ENCODE measurements at places on chromosomes 3 and 15. TPM values are rescaled to one million over a fixed set of nuclear protein-coding genes. Genes with fewer than 3 reads are reported as not detected.

Gene NANOGP8
- not detected for total RNA-seq

Gene EPHA3
- 5.0 TPM for total RNA-seq

Gene CD200
- total RNA-seq, result 11.1 TPM

Gene NPAP1
- not detected for total RNA-seq

Gene COL6A5
- 0.05 TPM for total RNA-seq

DNA sequence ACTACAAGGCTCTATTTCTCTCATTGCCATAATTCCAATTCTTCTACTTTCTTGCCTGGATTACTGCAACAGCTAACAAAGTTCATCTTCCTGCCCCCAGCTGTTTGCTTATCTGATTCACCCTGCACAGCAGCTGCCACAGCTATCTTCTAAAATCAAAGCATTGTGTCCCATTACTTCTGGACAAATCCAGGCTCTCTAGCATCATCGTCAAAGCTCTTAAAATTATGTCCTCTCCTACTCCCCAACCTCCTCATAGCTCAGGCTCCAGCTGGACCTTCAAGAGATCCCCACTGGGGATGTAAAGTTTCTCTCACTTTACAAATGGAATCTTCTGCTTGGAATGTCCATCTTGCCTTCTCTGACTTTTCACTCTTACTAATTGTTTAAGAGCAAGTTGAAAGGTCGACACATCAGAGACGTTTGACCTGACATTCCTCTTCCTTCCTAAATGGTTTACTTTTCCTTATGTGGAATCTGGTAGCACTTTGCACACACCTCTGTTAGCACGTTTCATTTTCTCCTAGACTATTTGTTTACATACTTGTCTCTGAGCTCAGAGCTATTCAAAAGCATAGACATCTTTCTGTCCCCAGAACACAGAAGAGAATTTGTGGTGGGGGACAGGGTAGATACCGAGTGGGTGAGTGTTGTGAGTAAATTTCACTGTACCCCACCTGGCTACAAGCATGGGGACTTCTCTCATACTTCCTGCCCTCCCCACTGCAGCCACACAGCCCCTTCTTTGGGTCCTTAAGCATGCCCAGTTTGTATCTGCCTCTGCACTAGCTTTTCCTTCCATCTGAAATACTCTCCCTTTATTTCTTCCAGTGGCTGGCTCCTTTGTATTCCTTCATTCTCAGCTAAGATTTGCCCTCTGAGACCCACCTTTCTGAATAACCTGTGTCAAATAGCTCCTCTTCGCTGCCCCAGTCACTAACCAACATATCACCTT lies 77.9 kb downstream of the SERPINI1 start:
- H3K27ac ChIP-seq, result no peak overlapping the region
- no peak for DNase-seq
- H3K36me3 ChIP-seq, result no peaks in the 10 kb centered on the region
- peaks cover 9% of the 10 kb centered on the region for H3K4me1 ChIP-seq

DNA sequence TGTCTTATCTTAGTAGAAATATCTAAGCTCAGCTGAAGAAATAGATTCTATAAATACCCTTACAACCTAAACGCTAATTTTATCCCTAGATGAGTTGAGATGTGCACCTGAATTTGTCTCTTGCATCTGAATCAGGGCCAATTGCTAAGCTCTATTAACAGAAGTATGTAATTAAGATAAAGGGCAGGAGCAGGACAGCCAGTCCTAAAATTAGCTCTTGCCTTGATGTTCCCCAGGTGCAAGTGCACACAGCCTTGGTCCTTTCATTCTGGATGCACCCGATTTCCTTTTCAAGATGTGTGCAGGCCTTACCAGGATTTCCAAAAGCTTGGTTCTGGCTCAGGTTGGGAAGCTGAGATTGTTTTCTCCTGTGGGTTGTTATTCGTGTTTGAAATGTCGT lies 52.4 kb downstream of the MAGI1 start:
- no peak overlapping the region for H3K4me3 ChIP-seq
- no peak for DNase-seq
- no peaks in the 10 kb centered on the region for H3K27me3 ChIP-seq
- H3K36me3 ChIP-seq, result no peaks in the 10 kb centered on the region
- no peaks in the 10 kb centered on the region for H3K4me1 ChIP-seq
- no peak overlapping the region for H3K27ac ChIP-seq

- no peaks in the 10 kb centered on the region for H3K36me3 ChIP-seq
- H3K4me3 ChIP-seq, result no peak overlapping the region
- DNase-seq, result peak; percentile 90
- peaks cover 12% of the 10 kb centered on the region for H3K4me1 ChIP-seq
- H3K27me3 ChIP-seq, result no peaks in the 10 kb centered on the region
Observed at GRCh38 chr3:59127071-59127470, 77.2 kb upstream of the CFAP20DC start.

DNA sequence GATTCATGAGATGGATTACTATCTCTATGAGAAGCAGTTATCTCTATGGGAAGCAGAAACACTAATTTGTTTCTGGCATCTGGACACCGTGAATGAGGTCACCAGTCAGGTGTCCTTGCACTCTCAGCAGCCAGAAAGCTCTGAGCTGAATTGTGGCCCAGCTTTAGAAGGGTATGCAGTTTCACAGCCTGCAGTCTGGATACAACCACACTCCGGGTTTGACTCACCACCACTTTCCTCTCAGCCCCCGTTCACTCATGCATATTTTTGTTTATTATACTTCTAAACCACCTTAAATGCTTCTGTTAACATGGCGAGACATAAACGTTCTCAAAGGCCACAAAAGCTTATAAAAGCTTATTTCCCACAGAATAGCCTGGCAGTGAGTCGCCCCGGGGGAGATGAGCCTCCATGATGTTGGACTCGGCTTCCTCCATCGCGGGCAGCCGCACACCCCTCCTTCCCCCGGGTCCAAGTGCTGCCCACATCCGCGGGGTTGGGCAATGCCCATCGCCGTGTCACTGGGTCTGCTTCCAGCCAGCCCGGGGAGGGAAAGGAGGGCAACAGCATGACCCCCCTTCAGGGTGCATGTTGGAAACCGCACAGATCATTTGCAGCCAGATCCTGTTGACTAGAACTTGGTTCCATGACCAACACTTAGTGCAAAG lies 16.8 kb upstream of the SLC41A3 start:
- H3K27ac ChIP-seq, result no peak overlapping the region
- no peaks in the 10 kb centered on the region for H3K4me1 ChIP-seq
- H3K4me3 ChIP-seq, result no peak overlapping the region
- no peaks in the 10 kb centered on the region for H3K27me3 ChIP-seq
- H3K36me3 ChIP-seq, result no peaks in the 10 kb centered on the region

GRCh38 chr3:19147905-19148767 lies at the start of gene KCNH8:
TSS of gene KCNH8 (plus strand) at chr3:19148510. CDS start at chr3:19148720, 210 bp downstream.
- DNase-seq, result no peak
- H3K27me3 ChIP-seq, result peaks cover 18% of the 10 kb centered on the region
- H3K36me3 ChIP-seq, result no peaks in the 10 kb centered on the region
- peak within 1 kb of the TSS; percentile 74 for H3K4me3 ChIP-seq
- no peak within 1 kb of the TSS for H3K27ac ChIP-seq
- peaks cover 4% of the 10 kb centered on the region for H3K4me1 ChIP-seq

GRCh38 chr15:97955529-97955928 lies 5.0 kb upstream of the ARRDC4 start:
- H3K4me3 ChIP-seq, result no peak overlapping the region
- no peaks in the 10 kb centered on the region for H3K4me1 ChIP-seq
- H3K27ac ChIP-seq, result no peak overlapping the region
- no peak for DNase-seq
- no peaks in the 10 kb centered on the region for H3K36me3 ChIP-seq
- no peaks in the 10 kb centered on the region for H3K27me3 ChIP-seq

DNA sequence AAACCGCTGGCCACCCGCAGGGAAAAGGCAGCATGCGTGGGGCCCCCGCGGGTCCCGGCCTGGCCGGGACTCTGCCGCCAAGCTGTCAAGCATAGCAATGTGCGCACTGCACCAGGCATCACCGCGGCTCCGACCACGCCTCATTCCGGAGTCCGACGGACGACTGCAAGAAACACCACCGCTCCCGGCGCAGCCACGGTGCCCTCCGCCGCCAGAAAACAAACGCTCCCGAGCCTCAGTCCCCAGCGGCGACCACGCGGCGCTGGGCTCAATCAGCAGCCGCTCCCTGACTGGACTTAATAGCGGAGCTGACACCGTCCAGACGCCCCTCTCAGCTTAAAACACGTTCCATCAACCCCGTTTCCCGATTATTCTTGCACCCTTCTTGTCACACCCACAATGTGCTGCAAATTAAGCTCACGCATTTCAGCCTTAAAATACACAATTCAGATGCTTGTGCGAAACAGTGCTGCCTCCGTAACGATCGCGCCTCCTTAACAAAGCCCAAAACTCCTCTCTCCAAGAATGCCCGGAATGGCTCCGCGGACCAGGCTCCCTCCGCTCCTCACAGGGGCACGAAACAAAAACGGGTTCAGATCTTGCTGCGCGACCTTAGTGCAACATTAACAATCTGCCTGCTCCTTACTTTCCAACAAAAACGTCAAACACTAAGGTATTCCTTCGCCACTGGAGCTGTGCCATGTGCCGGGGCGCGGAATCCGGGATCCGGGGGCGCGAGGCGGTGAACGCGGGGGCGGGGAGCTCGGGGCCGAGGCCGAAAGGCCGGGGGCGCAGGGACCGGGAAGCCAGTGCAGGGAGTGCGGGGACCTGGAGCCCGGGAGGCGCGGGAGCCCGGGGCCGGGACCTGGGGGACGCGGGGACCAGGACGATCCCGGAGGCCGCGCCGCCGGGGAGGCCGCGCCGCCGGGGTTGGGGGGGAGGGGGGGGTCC lies 655 bp downstream of the CYFIP1 start:
- peak overlapping the region; percentile 92 for H3K4me3 ChIP-seq
- H3K27ac ChIP-seq, result peak overlapping the region; percentile 71
- peak; percentile 40 for DNase-seq
- no peaks in the 10 kb centered on the region for H3K36me3 ChIP-seq
- peaks cover 12% of the 10 kb centered on the region for H3K4me1 ChIP-seq
- no peaks in the 10 kb centered on the region for H3K27me3 ChIP-seq

- no peak overlapping the region for H3K27ac ChIP-seq
- no peaks in the 10 kb centered on the region for H3K36me3 ChIP-seq
- no peak overlapping the region for H3K4me3 ChIP-seq
- no peak for DNase-seq
- peaks cover 6% of the 10 kb centered on the region for H3K4me1 ChIP-seq
Observed at GRCh38 chr3:50150863-50151686, 4.0 kb upstream of the SEMA3F start.

DNA sequence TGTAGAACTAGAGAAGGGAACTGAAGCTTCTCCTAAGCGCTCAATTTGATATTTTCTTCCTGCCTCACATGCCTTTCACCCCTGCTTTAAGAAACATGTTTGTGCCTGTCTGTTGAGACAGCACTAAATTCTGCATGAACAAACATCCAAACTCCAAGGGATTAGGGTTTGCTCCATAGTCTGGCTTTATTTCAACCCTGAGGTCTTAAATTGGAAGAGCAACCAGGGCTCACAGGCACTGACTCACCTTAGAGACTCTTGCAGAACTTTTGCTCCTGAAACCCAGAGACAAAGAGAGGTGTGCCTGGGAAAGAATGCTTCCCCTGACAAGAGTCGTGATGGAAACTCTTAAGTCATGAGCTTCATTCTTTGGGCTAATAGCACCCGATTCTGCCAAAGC lies 393.9 kb upstream of the MCTP2 start:
- no peak overlapping the region for H3K27ac ChIP-seq
- H3K36me3 ChIP-seq, result no peaks in the 10 kb centered on the region

- peak overlapping the region; percentile 98 for H3K4me3 ChIP-seq
- DNase-seq, result peak; percentile 13
- H3K4me1 ChIP-seq, result peaks cover 30% of the 10 kb centered on the region
- H3K27ac ChIP-seq, result peak overlapping the region; percentile 95
Observed at GRCh38 chr3:14177580-14178246, 688 bp downstream of the XPC start.

GRCh38 chr3:149271669-149272068 lies 50.0 kb upstream of the CP start:
- no peak overlapping the region for H3K27ac ChIP-seq
- H3K36me3 ChIP-seq, result no peaks in the 10 kb centered on the region
- H3K27me3 ChIP-seq, result no peaks in the 10 kb centered on the region
- H3K4me1 ChIP-seq, result no peaks in the 10 kb centered on the region
- H3K4me3 ChIP-seq, result no peak overlapping the region

DNA sequence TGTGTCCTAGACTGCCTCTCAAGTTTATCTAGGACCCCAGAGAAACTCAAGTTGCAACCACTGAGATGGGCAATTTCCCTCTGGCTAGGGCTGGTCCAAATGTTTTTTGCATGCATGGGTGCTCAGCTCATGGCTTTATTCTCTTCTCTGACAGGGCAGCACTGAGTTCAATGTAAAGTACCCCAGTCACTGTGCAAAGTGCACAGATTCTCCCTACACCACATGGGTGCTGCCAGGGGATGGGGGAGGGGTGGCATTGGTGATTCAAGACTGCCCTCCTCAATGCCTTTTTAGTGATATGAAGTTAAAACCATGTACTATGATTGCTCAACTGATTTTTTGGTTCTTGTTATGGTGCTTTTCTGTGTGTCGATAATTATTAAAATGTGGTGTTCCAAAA lies 14.8 kb upstream of the RAD51 start:
- DNase-seq, result no peak
- H3K27me3 ChIP-seq, result no peaks in the 10 kb centered on the region
- H3K4me1 ChIP-seq, result no peaks in the 10 kb centered on the region

DNA sequence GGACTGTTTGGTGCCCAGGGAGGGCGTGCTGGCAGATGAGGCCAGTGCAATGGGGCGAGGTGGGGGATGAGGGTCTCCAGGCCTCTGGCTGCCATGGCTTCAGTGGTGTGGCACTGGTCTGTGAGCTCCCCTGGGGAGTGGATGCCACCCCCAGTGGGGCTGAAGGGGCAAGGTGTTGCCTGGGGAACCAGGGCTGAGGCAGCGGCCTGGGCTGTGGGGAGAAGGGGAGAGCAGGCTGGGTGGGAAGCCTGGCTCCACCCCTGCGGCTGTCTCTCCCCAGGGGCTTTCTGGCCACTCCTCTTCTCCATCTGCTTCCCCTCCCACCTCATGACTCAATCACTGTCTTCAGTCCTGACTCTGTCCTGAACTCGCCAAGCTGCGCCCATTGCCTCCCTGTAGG lies 88.4 kb upstream of the TLE3 start:
- DNase-seq, result no peak
- H3K27me3 ChIP-seq, result peaks cover 24% of the 10 kb centered on the region
- H3K4me3 ChIP-seq, result no peak overlapping the region
- peaks cover under 1% of the 10 kb centered on the region for H3K4me1 ChIP-seq
- no peak overlapping the region for H3K27ac ChIP-seq

DNA sequence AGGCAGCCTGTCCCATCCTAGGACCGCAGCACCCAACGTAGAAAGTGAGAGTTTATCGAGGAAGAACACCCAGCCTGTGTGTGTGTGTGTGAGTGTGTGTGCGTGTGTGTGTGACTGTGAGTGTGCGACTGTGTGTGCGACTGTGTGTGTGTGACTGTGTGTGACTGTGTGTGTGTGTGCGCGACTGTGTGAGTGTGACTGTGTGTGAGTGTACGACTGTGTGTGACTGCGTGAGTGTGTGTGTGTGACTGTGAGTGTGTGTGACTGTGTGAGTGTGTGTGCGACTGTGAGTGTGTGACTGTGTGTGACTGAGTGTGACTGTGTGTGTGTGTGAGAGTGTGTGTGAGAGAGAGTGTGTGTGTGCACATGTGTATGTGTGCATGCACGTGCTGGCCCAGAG lies 15.1 kb upstream of the DLL4 start:
- no peak overlapping the region for H3K4me3 ChIP-seq
- no peak overlapping the region for H3K27ac ChIP-seq
- peaks cover 10% of the 10 kb centered on the region for H3K4me1 ChIP-seq
- no peaks in the 10 kb centered on the region for H3K27me3 ChIP-seq

Data from astrocyte (in vitro differentiated cells and primary cell).